Cardiac muscle cell (in vitro differentiated cells and primary cell): ENCODE measurements at places on chromosomes 2 and 18. TPM values are rescaled to one million over a fixed set of nuclear protein-coding genes. Genes with fewer than 3 reads are reported as not detected.

Gene PRKD3
- 11.1 and 20.2 TPM in 2 replicates for total RNA-seq

Gene NEB
- total RNA-seq, result 1.2 and 2.4 TPM in 2 replicates

Gene PDCD1
- not detected in 2 replicates for total RNA-seq

Gene ST8SIA3
- total RNA-seq, result 0.07 TPM in 1 of 2 replicates, not detected in the other

Gene CHRND
- total RNA-seq, result 0.09 TPM in 1 of 2 replicates, not detected in the other

Gene ALPG
- total RNA-seq, result not detected in 2 replicates

Gene SERPINB7
- not detected in 2 replicates for total RNA-seq

DNA sequence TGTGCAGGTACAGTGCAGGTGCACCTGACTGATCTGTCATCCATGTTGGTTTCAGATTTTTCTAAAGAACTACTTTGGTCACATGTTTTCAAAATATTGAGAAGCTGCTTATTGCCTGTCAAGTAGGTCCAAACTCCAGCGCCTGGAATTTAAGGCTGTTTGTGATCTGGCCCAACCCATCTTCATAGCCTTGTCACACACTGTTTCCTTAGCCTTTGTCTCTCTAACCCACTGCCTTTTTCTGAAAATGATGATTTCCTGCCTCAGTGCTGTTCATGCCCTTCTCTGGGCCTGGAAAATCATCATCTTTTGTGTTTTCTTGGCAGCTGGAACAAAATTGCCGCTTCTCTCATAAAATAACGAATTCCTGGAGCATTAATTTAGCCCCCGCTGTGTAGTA lies 7.2 kb downstream of the LIMS1 start:
- no peaks in the 10 kb centered on the region for H3K27me3 ChIP-seq
- H3K4me3 ChIP-seq, result no peak overlapping the region
- no peaks in the 10 kb centered on the region for H3K36me3 ChIP-seq
- H3K27ac ChIP-seq, result no peak overlapping the region
- peaks cover 21% of the 10 kb centered on the region for H3K4me1 ChIP-seq

GRCh38 chr18:55252901-55253300 lies 293.6 kb upstream of the CCDC68 start:
- H3K36me3 ChIP-seq, result peaks cover 9% of the 10 kb centered on the region
- peaks cover 7% of the 10 kb centered on the region for H3K4me1 ChIP-seq
- H3K27me3 ChIP-seq, result no peaks in the 10 kb centered on the region
- H3K27ac ChIP-seq, result no peak overlapping the region
- H3K4me3 ChIP-seq, result no peak overlapping the region
- DNase-seq, result no peak

- no peaks in the 10 kb centered on the region for H3K36me3 ChIP-seq
- H3K27me3 ChIP-seq, result no peaks in the 10 kb centered on the region
- no peak overlapping the region for H3K27ac ChIP-seq
- H3K4me1 ChIP-seq, result no peaks in the 10 kb centered on the region
- DNase-seq, result no peak
Measured at GRCh38 chr2:195038153-195038552, 618.9 kb upstream of the SLC39A10 start.

DNA sequence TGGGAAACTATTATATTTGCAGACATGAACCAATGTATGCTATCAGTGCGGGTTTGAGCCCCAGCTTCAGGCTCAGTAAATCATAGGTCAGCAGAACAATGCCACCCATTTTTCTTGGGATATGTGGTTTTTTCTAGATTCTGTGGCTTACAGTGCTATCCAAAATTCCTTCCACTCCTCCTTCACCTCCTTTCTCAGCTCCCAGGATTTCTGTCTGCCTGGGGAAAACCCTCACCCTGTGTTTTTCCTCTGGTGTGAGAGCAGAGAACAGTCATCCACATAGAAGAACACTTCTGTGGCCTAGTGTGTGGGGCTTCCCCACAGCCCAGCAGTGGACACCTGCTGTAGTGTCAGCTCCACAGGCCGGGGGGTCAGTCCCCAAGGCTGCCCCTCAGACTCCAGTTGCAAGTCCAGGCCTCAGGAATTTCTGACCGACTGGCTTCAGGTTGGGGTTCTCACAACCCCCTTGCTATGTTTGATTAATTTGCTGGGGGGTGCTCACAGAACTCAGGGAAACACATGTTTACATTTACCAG lies 238.2 kb downstream of the LDLRAD4 start:
- H3K36me3 ChIP-seq, result no peaks in the 10 kb centered on the region
- DNase-seq, result no peak
- no peak overlapping the region for H3K27ac ChIP-seq
- H3K4me3 ChIP-seq, result no peak overlapping the region
- no peaks in the 10 kb centered on the region for H3K4me1 ChIP-seq
- H3K27me3 ChIP-seq, result no peaks in the 10 kb centered on the region

- no peaks in the 10 kb centered on the region for H3K4me1 ChIP-seq
- no peak overlapping the region for H3K4me3 ChIP-seq
- no peaks in the 10 kb centered on the region for H3K36me3 ChIP-seq
- no peak overlapping the region for H3K27ac ChIP-seq
Measured at GRCh38 chr2:164542581-164543021, 78.7 kb downstream of the GRB14 start.

DNA sequence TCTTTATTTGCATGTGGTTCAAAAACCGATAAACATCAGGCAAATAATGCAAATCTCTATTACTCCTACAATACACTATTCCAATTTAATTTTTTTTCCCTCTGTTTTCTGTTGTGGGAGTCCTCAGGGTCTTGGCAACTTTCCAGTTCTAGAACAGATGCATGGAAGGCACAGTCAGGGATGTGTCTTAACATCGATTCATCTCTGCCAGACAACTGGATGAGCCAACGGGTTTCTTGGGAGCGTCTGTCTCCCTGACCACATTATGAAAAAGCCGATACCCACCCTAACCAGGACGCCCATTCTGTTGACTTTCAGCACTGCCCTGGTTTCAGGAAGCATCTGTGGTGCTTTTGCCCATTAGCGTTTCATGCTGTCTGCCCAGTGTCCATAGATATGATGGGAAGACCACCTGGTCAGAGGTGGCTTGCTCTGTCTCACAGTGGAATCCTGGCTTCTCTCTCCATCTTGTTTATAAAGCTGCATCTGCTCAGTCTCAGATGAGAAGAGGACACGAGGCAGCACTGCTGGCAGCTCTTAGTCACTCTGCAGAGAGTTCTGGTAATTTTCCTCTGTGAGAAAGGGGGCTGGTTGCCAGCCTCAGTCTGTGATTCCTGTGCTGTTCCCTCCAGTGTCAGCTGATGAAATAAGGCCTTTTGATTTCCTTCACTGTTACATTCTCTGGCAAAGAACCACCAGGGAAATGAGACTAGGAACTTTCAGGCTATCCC lies 57.9 kb upstream of the KCNE4 start:
- no peaks in the 10 kb centered on the region for H3K36me3 ChIP-seq
- no peak overlapping the region for H3K4me3 ChIP-seq
- no peak overlapping the region for H3K27ac ChIP-seq
- DNase-seq, result peak; percentile 97

DNA sequence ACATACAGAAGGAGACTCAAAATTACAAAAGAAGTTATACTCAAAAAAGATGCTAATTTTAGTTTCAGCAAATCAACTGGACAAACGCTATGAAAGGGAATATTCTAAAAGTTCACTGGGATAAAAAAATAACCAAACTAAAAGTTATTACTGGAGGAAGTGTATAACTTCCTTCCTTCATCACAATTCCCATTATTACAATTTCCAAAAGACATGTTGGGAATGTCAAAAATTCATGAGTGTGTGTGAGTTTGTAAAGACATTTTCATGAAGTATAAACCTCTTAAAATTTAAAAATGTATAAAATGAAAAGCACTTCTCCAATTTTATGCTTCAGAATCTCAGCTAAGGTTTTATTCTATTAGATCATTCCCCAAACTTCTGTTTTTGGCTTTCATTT lies 67.8 kb downstream of the MERTK start:
- no peaks in the 10 kb centered on the region for H3K4me1 ChIP-seq
- DNase-seq, result no peak
- H3K27ac ChIP-seq, result no peak overlapping the region
- H3K27me3 ChIP-seq, result no peaks in the 10 kb centered on the region
- no peaks in the 10 kb centered on the region for H3K36me3 ChIP-seq

- H3K4me1 ChIP-seq, result peaks cover 14% of the 10 kb centered on the region
- peak overlapping the region; percentile 53 for H3K4me3 ChIP-seq
Measured at GRCh38 chr18:49814147-49814499, 790 bp upstream of the ACAA2 start.

GRCh38 chr2:240363746-240364581 lies 71.5 kb upstream of the GPC1 start:
- H3K27ac ChIP-seq, result no peak overlapping the region
- no peaks in the 10 kb centered on the region for H3K27me3 ChIP-seq
- H3K4me3 ChIP-seq, result no peak overlapping the region
- DNase-seq, result no peak
- H3K4me1 ChIP-seq, result no peaks in the 10 kb centered on the region

- H3K27me3 ChIP-seq, result no peaks in the 10 kb centered on the region
- H3K36me3 ChIP-seq, result no peaks in the 10 kb centered on the region
- peaks cover 6% of the 10 kb centered on the region for H3K4me1 ChIP-seq
- no peak overlapping the region for H3K27ac ChIP-seq
Measured at GRCh38 chr18:5463390-5463789, 80.4 kb downstream of the EPB41L3 start.

GRCh38 chr2:16478434-16479210 lies 187.0 kb downstream of the CYRIA start:
- no peak overlapping the region for H3K27ac ChIP-seq
- H3K36me3 ChIP-seq, result no peaks in the 10 kb centered on the region
- peaks cover 2% of the 10 kb centered on the region for H3K4me1 ChIP-seq
- no peak overlapping the region for H3K4me3 ChIP-seq
- H3K27me3 ChIP-seq, result no peaks in the 10 kb centered on the region

GRCh38 chr2:46866770-46867246 lies 48.8 kb downstream of the MCFD2 start:
- H3K27me3 ChIP-seq, result no peaks in the 10 kb centered on the region
- DNase-seq, result peak; percentile 52
- no peak overlapping the region for H3K27ac ChIP-seq
- H3K4me3 ChIP-seq, result no peak overlapping the region
- no peaks in the 10 kb centered on the region for H3K36me3 ChIP-seq

DNA sequence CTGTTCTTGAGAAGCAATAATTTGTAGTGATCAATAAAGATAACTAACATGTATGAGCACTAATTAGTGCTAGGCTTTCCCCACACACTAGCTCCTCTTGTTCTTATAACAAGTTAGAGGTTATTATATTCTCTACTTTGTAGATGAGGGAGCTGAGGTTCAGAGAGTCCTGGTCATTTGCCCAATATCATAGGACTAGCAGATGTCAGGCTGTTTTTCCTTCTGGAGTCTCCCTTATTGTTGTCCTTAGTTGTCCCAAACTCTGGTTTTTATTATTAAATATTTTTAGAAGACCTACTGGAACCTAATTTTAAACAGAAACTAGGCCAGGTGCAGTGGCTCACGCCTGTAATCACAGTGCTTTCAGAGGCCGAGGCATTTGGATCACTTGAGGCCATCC lies 16.5 kb upstream of the TTC39C start:
- no peak overlapping the region for H3K27ac ChIP-seq
- no peaks in the 10 kb centered on the region for H3K27me3 ChIP-seq
- H3K4me3 ChIP-seq, result no peak overlapping the region
- H3K36me3 ChIP-seq, result no peaks in the 10 kb centered on the region
- no peak for DNase-seq

GRCh38 chr2:235532307-235532706 lies 38.5 kb downstream of the AGAP1 start:
- H3K27ac ChIP-seq, result no peak overlapping the region
- H3K4me3 ChIP-seq, result no peak overlapping the region
- no peaks in the 10 kb centered on the region for H3K27me3 ChIP-seq
- DNase-seq, result no peak

DNA sequence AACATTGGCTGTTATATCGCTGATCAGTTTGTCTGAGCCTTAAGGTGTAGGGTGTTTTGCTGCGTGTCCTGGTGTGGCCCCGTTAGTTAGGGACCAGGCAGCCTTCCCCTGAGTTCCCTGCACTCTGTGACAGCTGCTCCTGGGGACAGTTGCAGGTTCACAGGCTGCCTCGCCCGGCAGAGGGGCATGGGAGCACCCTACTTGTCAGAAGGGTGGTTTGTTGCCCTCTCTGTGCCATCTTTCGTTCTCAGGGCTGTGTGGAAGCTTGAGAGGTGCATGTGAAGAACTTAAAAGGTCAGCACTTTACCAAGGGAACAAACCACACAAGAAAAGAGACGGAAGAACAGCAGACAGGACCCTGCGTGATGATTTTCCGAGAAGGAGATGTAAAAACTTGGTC lies 159.6 kb downstream of the LDLRAD4 start:
- no peak for DNase-seq
- peak overlapping the region; percentile 56 for H3K27ac ChIP-seq
- H3K27me3 ChIP-seq, result no peaks in the 10 kb centered on the region
- no peaks in the 10 kb centered on the region for H3K36me3 ChIP-seq
- H3K4me1 ChIP-seq, result peaks cover 39% of the 10 kb centered on the region

DNA sequence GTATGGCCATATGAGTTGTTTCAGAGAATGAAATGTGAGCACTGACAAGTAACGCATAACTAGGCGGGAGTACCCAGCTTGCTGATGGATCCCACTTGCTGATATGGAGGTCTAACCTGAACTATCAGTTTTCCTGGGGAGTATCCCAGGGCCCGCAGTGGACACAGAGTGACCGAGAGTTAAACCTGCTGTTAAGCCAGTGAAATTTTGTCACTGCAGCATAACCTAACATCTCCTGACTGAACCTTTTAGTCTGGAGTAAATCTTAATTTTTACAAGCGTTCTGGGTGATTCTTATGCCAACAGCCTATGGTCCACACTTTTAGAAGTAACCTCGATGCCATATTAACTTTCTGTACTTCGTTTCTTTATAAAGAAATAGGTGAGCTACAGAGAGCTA lies 54.4 kb downstream of the TGFA start:
- DNase-seq, result no peak
- H3K36me3 ChIP-seq, result no peaks in the 10 kb centered on the region
- no peaks in the 10 kb centered on the region for H3K4me1 ChIP-seq
- no peak overlapping the region for H3K27ac ChIP-seq
- H3K27me3 ChIP-seq, result no peaks in the 10 kb centered on the region

DNA sequence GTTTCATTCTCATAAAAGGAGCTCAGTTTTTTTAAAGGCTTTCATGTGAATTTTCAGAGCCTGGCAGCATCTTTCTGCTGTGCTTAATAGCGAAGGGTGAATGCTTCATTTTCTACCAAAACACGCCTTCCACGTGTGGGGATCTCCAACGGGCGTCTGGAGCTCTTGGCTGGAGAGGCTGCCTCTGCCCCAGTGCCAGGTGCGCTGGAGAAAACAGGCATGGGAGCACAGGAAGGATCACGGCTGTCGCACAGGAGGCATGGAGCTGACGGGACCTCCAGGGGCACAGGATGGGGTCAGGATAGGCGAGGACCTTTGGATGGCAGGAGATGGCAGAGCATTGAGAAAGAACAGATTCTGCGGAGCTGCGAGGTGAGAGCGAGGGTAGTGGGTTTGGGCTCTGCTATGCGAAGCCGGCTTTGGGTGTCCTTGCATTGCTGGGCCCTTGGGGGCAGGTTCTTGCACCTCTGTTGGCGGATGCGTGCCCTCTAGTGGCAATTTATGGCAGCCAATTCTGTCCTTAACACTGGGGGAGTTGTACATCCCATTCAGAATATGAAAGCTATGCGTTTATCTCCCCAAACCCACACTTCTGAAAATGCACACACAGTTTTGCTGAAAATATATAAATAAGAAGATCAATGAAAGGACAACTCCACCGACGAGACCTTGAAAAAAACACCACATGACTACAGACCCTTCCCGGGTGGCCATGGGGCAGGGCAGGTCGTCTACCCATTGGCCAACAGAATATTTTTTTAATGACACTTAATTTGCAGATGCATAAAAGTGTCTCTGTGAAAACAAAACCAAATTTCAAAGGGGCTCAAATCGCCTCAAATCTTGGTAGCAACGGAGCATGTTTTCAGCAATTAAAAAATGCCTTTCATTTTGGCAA lies 90.4 kb upstream of the SLC35G4 start:
- no peaks in the 10 kb centered on the region for H3K36me3 ChIP-seq
- H3K4me3 ChIP-seq, result no peak overlapping the region
- peak; percentile 78 for DNase-seq
- no peak overlapping the region for H3K27ac ChIP-seq

- H3K36me3 ChIP-seq, result no peaks in the 10 kb centered on the region
- H3K4me3 ChIP-seq, result no peak overlapping the region
- H3K27ac ChIP-seq, result no peak overlapping the region
- no peak for DNase-seq
- no peaks in the 10 kb centered on the region for H3K4me1 ChIP-seq
Measured at GRCh38 chr2:106840818-106841217, 45.1 kb downstream of the ST6GAL2 start.
